Muscle of arm (tissue), 14 donors: ENCODE measurements at places on chromosomes 2 and 18.

GRCh38 chr2:23649819-23650218 is 264.8 kb downstream of the KLHL29 start:
- DNase-seq = no peak

- DNase-seq = no peak
Observed at GRCh38 chr2:193549661-193550060, 1354.9 kb upstream of the TMEFF2 start.

- peak; percentile 77 for DNase-seq
Observed at GRCh38 chr2:24721470-24721869, 71.7 kb downstream of the PTRHD1 start.

GRCh38 chr18:46621111-46621766 is 35.8 kb downstream of the LOXHD1 start:
- DNase-seq = no peak

DNA sequence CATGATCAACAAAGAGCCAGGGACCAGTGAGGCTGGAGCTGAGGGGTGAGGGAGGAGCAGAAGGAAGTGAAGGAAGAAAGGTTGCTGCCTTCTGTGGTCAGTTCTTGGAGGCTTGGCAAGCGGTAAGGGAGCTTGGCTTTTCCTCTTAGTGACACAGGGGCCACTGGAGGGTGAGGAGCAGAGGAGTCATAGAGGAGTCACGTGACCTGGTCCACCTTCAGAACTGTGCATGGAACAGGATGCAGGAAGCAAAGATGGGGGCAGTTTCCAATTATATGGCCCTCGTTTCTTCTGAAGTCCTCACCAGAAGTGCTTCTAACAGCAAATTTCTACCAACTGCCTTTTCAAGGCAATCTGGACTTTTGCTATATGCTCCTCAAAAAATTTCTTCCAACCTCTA is 326.9 kb upstream of the SMIM21 start:
- no peak for DNase-seq

DNA sequence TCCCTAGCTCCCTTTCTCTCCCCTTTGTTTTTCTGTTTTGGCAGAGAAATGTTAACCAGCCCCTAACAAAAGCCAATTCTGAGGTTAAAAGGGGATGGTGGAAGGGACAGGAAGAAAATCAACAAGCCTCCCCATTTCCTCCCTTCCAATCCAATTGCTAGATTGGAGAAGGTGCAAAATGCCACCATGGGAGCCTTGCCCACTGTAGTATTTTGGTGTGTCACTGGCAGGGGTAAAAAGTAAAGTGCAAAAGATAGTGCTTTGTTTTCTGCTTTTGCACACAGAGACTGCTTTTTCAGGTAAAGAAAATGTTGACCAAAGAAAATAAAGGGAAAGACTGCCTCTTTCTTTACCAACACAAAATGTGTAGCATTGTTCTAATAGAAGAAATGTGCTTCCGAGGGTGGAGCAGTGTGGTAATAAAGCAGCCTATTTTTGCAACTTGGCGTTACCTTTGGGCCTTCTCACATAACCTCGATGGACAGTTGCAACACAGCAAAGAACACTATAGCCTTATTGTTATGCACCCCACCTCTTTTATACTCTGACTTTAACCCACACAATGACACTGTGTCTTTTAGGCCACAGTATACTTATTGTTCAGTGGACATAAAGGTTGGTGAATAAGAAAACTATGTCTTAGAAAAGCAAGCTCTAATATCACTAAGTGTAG is 861.8 kb downstream of the BCL11A start:
- DNase-seq = no peak

DNA sequence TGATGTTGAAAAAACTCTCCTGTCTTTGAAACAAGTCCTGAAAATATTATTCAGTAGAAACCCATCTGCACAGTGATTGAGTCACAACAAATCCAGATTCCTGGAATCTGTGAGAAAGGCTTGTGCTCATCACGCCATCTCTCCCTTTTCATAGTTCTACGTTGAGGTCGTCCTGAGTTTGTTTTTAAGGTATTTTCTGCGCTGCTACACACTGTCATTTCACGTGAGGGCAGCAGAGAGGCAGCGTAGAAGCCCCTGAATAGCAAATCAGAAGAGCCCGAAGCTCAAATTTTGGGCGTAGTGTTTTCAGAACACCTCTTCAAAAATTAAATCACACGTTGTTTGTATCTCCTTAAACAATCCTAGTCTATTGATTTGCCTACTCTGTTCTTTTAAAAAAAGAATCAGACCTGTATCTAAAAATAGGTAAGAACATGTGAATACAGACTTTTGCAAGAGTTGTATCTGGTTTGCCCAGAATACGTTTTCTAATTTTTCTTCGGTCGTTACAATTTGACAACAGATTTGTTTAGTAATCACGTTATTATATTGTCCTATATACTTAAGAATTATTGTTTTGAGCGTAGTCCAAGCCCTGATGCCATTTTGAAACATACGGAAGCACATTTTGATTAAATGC is 61.6 kb upstream of the SLC38A11 start:
- peak; percentile 35 for DNase-seq

GRCh38 chr18:8468921-8469335 is 140.3 kb upstream of the RAB12 start:
- peak; percentile 34 for DNase-seq

- DNase-seq = no peak
Observed at GRCh38 chr2:9244985-9245544, 38.5 kb downstream of the ASAP2 start.

DNA sequence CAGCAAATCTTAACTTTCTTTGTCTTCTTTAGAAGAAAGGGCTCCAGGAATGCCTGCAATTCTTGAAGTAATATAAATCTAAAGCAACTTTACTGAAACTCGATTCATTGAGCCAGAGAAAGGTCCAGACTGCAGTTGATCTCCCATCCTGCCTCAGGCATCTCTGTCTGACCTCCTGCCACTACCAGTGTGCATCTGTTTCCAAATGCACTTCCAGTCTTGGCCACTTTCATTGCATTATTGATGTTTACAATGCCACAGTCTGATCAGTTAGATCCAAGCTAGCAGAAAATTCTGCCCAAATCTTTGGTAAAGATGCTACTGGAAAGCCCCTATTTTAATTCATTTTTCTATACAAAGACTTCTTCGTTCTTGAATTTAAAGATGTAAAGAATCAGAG is 158.0 kb downstream of the RAPGEF4 start:
- no peak for DNase-seq

DNA sequence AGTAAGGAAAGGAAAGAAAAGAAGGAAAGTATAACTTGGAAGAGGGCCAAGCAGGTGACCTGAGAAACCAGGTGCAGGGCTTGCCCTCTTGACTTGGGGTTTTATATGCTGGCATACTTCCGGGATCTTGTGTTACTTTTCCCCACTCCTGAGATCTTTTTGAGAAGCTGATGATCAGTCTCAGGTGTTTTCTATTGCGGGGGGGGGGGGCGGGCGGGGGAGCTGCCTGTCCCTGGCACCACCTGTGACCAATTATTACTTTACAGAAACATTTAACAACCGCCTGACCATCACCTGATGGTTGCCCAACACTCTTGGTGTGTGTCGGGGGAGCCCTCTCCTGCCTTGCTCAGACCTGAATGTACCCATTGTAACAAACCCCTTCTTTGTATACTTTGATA is 6.9 kb upstream of the CASP10 start:
- DNase-seq = no peak

GRCh38 chr2:64274399-64275173 is 130.4 kb upstream of the PELI1 start:
- no peak for DNase-seq

GRCh38 chr2:105468582-105469042 is 69.8 kb upstream of the FHL2 start:
- no peak for DNase-seq

- no peak for DNase-seq
Observed at GRCh38 chr2:129606496-129607270, 372.8 kb upstream of the RAB6C start.

DNA sequence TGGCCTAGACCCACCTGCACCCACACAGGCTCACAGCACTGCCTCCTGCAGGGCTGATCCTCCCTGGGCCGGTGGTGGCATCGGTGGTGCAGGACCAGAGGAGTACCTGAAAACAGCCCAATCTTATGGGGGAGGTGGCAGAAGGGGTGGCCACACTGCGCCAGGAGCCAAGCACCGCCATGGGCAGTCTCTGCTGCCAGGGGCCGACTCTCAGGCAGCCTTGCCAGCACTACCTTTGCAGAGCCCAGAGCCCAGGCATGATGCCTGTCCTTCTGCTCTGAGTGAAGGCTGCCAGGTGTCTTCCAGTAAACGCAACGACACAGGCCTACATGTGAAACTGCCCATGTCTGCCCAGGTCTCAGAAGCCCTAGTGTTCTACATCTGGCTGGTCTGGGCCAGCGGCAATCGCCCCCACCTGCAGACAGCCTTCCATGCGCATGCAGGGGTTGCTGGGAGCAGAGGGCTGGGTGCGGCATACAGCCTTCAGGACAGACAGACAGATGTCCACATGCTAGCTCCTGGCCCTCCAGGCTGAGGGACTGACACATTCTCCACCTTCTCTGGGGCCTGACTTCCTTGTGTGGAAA is 6.8 kb downstream of the HS6ST1 start:
- DNase-seq = no peak

DNA sequence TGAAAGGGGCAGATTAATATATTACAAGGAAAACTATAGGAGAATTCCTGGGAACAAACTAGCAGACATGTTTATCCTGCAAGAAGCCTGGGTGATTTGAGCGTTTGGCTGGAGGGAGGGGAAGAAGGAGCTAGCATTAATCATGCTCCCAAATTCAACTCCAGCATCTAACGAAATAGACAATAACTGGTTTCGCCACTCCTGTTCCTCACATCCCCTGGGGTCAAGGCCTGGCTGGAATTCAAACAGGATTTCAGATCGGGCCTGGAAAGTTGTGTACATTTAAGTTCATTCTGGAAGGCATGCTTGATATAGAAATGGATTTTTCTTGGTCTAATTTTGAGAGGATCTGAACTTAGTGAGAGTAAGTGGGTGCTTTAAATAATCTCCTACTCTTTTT is 126.1 kb upstream of the CTAGE1 start:
- peak; percentile 40 for DNase-seq

DNA sequence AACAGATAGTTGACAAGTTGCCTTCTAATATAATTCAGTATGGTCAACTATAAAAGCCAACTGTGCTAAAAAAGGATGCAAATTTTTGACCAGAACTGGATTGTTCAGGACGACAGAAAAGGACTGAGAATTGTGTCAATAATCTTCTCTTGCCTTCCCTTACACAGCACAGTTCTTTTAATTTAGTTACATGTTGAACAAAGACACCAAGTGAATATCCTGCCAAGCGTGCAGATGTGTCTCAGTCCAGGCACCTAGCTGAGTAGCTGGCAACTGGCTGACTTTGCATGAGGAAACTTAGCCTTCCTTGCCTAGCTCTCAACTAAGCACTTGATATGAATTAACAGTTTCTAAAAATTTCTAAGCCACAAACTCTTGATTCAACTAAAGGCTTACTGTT is 801.4 kb downstream of the BCL11A start:
- DNase-seq = no peak

GRCh38 chr18:48627216-48627615 is 88.4 kb downstream of the CTIF start:
- DNase-seq = no peak

DNA sequence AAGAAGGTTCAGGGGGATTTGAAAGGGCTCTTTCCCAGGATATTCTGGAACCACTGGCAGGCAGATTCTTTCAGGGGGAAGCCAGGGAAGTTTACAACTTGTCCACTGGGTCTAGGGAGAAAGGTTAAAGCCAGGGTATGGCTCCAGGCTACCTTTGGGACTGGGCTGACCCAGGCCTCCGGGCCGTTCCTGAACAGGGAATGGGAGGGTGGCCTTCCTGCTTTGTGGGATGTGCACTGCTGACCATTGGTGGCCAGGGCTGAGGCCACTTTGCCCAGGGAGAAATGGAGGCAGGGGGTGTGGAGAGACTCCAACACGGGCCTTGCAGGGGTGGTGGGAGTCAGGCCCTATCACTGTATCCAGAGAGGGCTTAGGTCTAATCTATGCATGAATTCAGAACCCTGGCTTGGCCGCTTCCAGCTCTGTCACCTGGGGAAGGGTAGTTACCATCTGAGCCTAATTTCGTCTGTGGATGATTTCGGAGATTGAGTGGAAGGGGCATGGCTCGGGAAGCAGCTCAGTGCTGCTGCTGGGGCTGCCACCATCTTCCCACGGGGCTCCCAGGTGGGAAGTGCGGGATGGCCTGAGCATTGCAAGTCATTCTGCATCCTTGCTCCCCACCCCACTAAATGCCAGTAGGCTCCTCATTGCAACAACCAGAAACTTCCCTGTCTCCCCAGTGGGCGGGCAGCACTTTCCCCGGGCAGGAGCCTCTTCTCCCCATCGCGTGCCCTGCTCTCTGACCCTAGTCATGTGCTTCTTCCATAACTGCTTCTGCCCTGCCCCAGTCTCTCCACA is 57.1 kb upstream of the OTOF start:
- DNase-seq = no peak

- no peak for DNase-seq
Observed at GRCh38 chr2:201950606-201951005, 83.0 kb upstream of the FZD7 start.

DNA sequence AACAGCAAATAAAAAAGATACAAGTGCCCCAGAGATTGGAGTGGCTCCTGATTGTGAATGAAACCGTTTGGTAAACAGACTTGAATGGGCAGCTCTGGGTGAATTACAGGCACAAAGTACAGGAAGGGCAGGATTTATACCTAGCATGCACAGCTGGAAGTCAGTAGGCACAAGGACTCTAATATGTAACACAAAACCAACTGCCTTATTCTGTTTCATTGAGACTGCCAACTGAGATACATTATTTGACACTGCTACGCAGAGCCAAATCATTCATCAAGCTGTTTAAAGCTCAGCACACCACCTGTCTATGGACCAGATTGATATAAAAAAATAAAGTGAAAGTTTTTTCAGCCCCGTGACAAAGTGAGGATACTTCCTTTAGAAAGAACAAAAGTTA is 541.2 kb downstream of the NUP35 start:
- peak; percentile 4 for DNase-seq

DNA sequence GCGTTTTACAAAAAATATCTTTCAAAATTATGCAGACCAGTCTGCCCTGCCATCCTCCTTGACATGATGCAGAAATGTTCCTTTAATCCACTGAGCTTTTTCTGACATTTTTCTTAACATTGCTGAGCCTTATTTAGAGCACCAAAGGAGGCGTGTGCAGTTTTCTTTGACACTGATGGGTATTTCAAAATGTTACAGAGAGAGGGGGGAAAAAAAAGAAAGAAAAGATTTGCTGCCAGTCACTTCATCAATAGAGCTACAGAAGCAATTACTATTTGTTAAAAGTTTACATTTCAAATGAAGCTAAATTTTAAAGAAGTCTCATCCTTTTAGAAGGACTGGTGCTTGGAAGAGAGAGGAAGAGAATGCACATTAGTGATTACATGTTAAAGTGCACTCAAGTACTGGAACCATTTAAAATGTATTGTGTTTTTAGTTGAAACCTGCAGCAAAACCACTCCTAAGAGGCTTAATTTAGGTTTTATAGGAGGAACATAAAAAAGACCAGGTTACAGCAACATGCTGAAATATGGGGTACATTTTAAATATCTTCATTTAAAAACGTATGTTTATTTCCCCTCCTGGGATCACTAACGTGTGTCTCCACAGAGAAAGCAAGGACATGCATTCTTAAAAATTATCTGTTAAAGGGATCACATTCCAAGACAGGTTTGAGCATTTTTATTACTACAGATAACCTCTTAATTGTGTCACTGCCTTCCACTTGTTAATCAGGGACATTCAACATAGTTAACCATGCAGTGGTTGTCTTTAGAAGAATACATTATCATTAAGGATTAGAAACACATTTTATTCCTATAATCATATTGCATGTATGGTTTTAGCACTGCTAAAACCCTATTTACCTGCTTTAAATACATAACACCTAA is 258.4 kb downstream of the MEIS1 start:
- no peak for DNase-seq
